ENCODE measurements at places on chromosomes 5 and 9.
A peak's percentile ranks its signal among the peaks of the same experiment; 100 is the strongest.

GRCh38 chr5:97000391-97000790 lies 64.5 kb downstream of the LNPEP start:
- DNase-seq: no peak

- no peak for DNase-seq
Observed at GRCh38 chr5:92237896-92238295, 854.8 kb upstream of the ARRDC3 start.

DNA sequence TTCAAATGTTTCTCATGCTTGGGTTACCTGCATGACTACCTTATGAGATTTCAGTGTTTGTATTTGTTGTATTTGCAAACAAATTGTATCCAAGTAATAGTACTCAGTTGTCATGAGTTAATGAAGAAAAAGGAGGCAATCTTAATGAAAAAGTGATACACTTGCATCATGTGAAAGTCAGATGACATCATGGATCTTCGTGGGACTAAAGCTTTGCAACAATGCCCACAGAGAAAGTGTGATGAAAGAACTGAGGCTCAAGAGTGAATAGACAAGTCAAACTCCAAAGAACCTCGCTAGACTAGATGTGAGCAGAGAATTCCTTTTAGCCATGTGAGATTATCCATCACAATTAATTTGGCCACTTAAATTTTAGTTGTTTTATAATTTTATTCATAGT lies 75.4 kb upstream of the ADRB2 start:
- DNase-seq: no peak

DNA sequence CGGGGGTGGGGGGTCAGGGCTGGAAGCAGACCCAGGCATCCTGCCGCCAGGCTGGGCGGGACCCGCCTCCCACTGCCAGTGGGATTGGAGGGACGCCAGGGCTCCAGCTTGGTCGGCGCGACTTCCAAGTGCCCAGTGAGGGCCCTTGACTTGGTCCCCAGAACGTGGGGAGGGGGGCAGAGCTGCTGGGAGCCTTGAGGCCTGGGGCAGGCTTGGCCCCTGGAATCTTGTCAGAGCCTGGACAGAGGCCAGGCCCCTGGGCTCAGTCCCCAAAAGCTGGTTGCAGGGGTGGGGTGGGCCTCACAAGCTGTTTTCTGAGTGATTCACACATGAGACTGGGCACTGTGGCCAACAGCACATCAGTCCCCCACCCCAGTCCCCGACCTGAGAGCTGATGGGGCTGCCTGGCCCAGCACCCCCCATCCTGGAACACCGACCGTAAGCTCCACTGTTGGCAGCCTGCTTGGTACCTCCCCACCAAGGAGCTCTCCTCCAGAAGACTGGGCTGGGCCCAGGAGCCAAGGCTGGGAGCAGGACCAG lies 526 bp downstream of the CLIC3 start:
- DNase-seq: no peak

DNA sequence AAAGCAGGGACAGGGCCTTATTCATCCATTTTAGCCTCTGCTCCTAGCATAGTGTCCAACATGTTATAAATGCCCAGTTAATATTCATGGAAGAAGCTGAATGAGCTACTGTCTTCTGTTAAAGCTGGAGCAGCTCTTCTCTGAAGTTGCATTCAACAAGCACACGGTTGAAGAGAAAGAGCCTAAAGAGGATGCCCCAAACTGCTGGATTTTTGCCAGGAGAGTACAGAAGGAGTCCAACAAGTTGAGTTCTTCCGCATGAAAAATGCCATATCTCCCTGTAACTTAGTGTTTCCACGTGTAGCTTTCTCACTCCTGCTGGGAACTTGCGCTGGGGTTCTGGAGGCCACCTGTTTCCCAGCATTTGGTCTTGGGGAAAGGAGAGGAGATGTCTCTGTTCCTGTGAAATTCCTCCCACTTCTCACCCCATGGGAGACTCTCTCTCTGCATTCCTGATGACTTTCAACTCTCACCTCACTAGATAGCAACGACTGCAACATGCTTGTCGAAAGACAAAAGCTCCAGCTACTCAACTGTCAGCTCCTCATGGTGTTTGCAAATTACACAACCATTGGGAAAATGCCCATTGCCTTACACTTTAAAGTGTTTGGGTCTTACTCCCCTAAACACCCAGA lies 122.8 kb downstream of the KIF4B start:
- no peak for DNase-seq

GRCh38 chr5:153555420-153556114 lies 65.1 kb downstream of the GRIA1 start:
- no peak for DNase-seq

GRCh38 chr5:143172739-143173138 lies 230.7 kb downstream of the NR3C1 start:
- no peak for DNase-seq

- no peak for DNase-seq
Observed at GRCh38 chr9:121656941-121657470, 5.6 kb downstream of the DAB2IP start.

DNA sequence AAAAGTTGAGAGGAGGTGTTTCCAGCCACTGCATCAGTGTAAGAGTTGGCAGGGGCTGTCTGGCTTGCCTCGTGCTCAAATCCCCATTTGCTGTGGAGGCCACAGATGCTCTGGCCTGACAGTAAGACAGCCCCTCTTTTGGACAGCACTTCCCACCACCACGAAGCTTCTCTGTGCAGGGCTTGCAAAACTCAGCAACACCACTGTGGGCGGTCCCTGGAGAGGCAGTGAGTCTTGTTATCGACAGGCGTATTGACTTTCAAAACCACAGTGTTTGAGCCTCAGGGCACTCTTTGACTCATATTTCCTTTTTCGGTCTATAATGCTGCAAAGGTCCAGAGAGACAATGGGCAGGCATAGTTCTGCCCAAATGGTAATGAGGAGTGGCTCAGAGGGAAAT lies 539.5 kb downstream of the EBF1 start:
- DNase-seq: no peak

DNA sequence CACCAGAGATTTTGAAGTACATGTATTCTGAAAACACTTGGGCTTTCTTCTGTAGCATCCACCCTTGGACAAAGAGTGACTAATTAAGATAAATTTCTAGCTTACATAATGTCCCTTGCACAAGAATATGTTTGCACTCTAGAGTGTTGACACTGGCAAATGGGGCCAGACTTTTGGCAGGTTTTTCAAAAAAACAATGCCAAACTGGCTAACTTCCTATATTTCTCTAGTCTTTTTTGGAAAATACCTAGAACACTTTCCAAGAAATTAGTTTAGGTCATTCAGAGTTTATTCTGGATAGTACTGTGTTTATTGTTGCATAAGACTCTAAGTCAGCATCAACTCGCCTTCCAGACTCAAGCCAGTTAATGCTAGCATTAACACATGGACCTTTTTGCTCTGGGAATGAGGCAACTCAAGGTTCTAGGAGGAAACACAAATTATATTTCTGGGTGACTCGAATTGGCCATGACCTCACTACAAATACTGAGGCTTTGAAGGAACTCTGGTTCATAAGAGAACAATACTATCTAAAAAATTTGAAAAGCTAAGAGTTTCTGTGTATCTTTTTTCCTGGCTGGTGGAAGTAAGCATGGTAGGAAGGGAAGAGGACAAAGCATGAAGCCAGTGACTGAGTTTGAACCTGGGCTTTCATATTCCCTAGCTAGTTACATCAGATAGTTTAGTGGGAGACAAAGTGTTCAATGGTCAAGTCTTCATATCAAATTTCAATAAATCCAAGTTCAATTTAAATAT lies 101.6 kb downstream of the NREP start:
- DNase-seq: no peak

DNA sequence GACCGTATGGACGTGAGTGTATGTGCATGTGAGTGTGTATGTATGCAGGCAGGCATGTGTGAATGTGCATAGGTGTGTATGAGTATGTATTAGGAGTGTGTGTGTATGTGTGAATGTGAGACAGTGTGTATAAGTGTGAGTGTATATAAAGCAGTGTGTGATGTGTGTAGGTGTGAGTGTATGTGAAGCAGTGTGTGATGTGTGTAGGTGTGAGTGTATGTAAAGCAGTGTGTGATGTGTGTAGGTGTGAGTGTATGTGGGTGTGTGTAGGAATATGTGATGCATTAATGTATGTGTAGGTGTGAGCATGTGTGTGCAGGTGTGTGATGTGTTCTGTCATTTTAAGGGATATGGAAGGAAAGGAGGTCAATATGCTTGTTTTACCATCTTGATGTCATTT lies 215.5 kb downstream of the GADD45G start:
- DNase-seq: no peak

DNA sequence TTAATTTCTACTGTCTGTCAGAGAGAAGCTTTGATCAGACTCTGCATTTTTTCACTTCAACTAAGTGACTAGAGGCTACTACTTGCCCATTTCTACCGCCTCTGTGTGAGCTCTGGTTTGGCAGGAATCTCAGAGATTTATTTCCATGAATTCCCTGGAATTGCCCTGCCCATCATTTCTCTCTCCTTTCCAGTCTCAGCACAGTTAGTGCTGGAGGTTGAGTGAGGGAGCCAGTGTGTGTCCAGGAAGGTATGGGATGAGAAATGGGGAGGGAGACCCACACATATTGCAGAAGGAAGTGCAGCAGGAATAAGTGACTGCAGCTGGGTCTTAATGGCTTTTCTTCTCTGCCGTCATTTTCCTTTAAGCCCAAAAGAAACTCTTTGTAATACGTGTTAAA lies 443.1 kb upstream of the ZNF462 start:
- no peak for DNase-seq

- peak; percentile 42 for DNase-seq
Observed at GRCh38 chr5:10987925-10988504, 227.0 kb upstream of the DAP start.

- DNase-seq: no peak
Observed at GRCh38 chr5:64665243-64665642, 25.1 kb upstream of the SHISAL2B start.

- DNase-seq: no peak
Observed at GRCh38 chr5:43061352-43062075, 21.4 kb upstream of the ANXA2R start.

GRCh38 chr9:70144131-70144503 lies 100.5 kb downstream of the MAMDC2 start:
- DNase-seq: no peak

DNA sequence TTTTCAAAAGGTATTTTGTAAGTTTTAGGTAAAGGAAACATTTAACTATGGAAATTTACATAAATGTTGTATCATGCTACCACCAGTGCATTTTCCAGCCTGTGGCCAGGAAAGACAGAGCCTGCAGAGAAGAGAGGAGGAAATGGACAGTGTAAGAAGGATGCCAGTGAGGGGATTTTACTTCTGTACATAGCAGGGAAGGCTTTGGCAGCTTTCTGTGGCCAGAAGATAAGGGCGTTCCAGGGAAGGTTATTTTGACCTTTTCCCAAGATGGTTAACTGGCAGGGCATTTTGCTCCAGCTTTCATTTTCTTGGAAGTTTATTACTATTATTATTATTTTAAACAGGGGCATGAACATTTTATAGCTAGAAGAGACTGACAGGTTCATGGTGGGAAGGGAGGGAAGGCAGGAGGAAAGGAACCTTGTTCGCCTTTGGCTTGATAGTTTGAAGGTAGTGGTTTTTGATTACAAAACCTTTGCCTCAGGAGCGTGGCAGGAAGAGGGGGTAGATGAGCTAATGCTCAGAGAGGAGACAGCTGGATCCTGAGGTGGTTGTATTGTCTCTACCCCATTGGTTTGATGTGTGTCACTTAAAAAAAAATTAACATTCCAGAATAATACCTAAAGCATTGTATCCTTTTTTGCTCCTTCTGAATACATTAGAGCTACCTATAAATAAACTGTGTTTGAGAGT lies 4.1 kb downstream of the ISOC1 start:
- DNase-seq: no peak

DNA sequence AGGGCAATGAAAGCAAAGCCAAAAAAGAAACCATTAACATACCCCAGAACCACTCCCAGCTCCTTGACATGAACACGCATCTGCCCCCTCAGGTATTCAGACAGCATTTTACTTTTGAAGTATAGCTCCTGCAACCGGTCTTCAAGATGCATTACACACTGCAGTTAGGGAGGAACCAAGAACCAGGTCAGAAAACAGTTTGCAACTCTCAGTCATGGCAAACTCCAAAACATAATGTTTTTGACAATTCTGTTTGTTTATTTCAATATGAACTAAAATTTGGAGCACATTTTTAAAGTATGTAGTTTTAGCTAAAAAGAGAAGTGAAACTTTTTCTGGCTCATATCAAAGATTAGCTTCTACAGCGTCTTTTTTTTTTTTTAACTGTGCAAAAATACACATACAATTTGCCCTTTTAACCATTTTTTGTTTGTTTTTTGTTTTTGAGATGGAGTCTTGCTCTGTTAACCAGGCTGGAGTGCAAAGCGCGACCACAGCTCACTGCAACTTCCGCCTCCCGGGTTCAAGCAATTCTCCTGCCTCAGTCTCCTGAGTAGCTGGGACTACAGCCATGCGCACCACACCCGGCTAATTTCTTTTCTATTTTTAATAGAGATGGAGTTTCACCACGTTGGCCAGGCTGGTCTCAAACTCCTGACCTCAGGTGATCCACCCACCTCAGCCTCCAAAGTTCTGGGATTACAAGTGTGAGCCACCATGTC lies 12.2 kb upstream of the RAPGEF6 start:
- no peak for DNase-seq

DNA sequence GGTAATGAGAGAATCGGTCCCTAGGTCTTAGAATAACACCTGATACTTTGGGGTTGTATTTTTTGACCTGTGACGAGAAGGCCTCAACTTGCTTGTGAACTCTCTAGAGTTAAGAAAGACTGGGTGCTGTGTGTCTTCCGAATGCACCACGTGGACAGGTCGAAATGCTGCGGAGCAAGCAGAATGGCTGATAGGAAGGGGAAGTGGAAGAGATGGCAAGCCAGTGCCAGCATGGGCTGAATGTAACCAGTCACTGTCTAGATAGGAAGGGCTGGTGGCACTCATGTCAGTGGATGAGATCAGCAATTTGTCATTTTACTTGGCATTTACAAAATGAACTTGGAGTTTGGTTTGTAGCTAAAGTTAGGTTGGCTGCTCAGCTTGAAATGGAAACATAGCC lies 5.6 kb downstream of the OTULINL start:
- no peak for DNase-seq

DNA sequence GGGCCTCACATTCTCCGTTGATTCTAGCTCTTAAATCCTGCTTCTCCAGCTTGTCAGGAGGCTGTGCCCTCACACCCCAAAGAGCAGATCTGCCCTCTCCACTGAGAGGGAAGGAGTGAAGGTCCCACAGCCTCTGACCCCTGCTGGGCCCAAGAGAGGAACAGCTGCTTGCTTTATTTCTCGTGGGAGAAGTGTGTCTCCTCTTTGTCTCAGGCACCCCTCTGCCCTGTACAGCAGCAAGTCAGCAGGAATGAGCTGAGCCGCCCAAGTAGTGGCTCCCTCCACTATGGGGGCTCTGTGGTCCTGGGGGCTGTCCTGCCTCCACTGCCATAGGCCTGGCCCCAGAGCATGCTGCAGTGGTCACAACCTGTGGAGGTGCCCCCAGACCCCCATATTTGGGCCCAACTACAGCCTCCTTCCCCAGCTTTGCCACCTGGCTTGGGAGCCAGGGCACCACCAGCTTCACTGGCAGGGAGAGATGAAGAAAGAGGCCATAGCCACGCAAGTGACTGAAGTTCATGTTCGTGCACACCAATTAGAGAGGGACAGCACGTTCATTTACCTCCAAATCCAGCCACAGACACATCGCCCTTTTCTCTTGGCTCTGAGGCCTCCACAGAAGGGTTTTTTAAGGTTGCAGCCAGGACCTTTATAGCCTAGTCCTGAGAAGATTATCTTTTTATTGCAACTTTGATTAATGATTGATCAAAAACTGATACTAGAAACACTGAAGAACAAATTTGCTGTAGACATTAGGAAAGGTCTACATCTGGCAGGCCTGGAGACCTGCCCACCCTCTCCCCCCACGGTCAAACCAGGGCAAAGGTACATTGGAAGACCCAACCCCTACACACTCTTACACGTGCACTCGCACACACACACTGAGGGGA lies 27.5 kb downstream of the IRF1 start:
- DNase-seq: no peak
